ENCODE measurements at places on chromosomes 6 and 20.

GRCh38 chr6:91731939-91732338 is 1145.1 kb upstream of the MAP3K7 start:
- DNase-seq = no peak

- peak; percentile 39 for DNase-seq
Measured at GRCh38 chr6:93721386-93722048, 302.2 kb upstream of the EPHA7 start.

GRCh38 chr6:19394687-19395086 is 442.5 kb upstream of the ID4 start:
- DNase-seq = no peak

DNA sequence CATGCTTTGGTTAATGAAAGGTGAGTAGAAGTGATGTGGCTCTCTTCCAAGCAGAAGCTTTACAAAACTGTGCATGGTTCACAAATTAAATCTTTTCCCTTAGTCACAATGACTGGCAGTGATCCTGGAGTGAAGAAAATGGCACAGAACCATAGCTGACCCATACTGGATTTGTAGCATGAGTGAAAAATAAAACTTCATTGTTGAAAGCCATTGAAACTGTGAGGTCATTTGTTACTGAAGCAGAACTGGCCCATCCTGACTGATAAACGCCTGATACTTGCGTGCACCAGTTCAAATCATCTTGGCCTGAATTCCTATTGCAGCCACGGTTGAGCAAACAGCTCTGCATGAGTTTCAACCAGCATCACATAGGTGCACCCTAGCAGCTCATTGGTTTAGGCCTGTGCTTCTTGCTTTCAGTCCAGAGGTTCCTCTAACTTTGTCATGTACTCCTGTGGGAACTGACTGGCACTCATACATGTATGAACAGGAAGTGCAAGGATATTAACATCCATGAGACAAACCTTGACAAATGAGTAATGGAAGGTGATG is 40.5 kb downstream of the SAMD5 start:
- DNase-seq = no peak

DNA sequence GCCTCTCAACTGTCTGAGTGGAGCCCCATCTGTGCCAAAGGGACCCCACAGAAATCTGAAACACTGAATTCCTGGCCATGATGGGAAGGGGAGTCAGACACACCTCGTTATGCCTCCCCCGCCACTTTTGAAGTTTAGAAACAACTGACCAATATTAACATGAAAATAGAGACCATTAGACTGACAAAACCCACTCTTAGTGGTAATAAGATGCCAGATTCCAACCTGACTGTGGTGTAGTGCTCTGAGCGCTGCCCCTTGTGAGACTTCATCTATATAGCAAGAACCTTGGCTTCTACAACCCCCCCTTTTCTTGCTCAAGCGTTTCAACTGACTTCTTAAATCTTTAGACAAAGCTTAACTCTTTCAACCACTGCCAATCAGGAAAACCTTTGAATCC is 46.1 kb upstream of the UNC93A start:
- no peak for DNase-seq

GRCh38 chr20:55610756-55611155 is 394.6 kb downstream of the CBLN4 start:
- no peak for DNase-seq

DNA sequence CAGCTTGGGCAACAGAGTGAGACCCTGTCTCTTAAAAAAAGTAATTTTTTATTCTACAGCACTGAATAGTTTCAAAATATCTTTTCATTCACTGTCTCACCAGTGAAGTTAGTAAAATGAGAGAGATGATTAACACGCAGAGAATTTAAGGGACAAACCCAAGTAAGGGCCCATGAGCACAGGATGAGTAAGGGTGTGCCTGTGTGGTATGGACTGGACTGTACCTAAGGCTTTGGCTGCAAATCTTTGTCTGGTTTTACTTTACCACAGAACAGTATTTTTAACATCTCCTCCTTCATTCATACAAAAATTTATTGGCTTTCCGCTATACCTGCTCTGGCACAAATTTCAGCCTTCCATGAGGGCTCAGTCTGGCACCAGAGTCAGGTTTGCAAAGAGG is 433.3 kb downstream of the UTRN start:
- no peak for DNase-seq

- no peak for DNase-seq
Measured at GRCh38 chr6:52927451-52927850, 18.0 kb upstream of the GSTA3 start.

DNA sequence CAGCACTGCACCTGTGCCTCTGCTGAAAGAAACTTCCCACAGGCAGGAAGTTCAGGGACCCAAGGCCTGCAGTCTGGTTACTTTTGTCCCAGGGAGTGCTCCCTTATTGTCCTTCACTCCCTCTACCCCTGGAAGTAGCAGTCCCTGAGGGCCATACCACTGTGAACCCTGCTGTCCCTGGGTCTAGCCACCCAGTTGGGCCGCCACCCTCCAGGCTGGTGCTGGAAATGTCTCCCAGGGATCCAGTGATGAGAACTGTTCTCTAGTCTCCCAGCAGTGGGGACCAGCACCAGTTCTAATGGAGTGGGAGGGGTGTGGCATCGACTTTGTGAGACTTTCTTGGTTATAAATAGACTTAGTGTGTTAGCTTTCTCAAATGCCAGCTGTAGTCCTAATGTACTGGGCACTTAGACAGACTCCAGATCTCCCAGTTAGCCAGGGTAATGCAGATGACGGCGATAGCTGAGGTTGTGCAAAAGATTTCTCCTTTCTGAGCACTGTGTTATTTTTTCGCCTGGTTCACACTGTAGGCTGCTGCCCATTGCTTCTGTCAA is 462.5 kb downstream of the CDH26 start:
- DNase-seq = no peak

DNA sequence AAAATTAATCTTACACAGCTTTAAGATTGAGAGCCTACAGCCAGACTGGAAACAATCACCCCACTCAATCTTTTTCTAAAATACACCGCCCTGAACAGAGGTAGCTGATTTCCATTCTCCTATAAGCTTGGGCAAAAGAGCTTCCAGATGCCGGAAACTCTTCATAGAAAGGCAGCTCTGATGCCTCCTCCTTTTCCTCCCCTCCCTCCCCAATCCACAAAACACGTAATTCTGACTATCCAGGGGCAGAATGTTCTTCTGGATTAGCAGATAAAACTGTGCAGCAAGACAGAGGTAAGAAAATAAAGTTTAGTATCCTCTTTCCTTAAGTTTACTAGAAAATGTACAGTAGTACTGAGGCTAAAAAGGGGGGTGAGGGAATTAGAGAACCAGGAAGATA is 15.8 kb downstream of the ADNP start:
- no peak for DNase-seq

GRCh38 chr6:155861821-155862220 is 406.2 kb upstream of the NOX3 start:
- DNase-seq = no peak

GRCh38 chr6:29995340-29995777 is 53.0 kb downstream of the HLA-A start:
- no peak for DNase-seq

- peak; percentile 31 for DNase-seq
Measured at GRCh38 chr6:12957321-12958051, 240.9 kb downstream of the PHACTR1 start.

- DNase-seq = no peak
Measured at GRCh38 chr6:107753778-107754177, 70.3 kb downstream of the SCML4 start.

- no peak for DNase-seq
Measured at GRCh38 chr20:33787253-33787891, 23.8 kb upstream of the CHMP4B start.

DNA sequence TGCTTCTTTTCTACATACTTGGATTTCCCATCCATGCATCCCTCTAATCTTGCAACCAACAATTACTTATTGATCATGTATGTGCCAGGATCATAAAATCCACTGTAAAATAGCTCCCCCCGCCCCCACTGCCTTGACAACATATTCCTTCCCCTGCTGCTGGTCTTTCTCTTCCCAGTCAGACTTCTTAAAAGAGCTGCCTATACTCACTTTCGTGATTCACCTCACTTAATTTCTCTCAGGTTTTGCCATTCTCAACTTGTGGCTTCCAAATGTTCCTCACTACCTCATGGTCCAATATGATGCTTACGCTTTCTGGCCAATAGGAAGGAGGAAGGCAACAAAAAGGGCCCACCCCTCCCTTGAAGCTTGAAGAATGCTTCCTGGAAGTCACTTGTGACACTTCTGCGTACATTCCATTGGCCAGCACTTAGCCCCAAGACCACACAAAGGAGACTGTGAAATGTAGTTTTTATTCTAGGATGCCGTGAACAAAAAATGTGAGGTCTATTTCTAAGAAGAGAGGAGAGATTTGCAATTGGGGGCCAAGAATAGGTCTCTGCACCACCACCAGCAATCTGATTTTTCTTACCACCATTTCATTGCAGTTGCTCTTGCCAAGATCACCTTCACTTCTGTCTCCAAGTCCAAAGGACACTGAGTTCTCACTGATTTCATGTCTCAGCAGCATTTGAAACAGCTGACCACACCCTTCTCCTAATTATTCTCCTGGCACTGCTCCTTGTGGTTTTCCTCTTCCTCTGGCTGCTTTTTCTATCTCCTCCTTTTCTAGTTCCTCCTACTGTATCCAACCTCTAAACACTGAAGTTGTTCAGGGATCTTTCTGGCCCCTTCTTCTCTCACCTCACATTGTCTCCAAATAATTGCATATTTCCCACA is 30.8 kb downstream of the CD164 start:
- DNase-seq = no peak

DNA sequence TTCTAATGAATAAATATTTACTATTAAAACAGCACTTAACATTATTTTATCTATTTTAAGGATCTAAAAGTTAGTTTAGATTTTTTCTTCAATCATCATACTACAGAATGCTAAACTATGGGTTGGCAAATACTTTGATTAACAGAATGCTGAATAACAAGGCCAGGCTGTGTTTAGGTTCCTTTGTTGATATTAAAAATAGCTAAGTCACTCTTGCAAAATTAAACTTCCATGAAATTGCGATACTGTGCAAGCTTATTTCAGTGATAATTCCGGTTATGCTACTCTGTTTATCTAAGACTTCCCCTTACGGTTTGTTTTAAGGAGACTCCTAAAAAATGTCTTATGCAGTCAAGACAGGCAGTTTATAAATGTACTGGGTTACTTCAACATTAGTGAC is 2.8 kb downstream of the RNF24 start:
- no peak for DNase-seq

DNA sequence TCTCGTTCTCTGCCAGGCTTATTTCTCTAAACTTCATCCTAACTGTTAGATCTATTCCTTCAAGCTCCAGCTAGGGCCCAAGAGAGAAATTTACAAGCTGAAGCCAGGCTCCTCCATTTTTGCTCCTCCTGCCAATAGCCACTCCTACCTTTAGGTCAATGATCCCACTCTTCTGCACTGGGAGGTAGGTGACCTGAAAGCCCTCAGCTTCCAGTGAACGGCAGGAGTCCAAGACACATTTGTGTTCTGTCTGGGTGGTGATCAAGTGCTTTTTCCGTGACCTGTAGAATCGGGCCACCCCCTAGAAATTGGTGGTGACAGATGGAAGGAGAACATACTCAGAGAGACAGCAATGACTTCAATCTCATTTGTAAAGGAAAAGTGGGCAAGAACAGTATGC is 8.9 kb downstream of the NFS1 start:
- DNase-seq = no peak

- no peak for DNase-seq
Measured at GRCh38 chr6:162140251-162140852, 587.2 kb downstream of the PRKN start.

DNA sequence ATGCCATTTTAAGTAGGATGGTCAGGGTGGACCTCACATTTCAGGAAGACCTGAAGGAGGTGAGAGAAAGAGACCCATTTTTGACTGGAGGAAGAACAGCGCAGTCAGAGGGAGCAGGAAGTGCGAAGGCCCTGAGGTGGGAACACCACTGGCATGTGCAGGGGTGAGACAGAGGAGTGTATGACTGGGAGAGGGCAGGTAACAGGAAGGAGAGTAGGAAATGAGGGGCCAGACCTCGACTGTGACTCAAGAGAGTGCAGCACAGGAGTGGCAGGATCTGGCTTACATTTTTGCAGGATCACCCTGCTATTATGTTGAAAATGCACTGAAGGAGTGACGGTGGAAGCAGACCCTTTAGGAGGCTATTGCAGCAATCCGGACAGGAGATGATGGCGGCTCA is 117.7 kb upstream of the CDYL start:
- no peak for DNase-seq

DNA sequence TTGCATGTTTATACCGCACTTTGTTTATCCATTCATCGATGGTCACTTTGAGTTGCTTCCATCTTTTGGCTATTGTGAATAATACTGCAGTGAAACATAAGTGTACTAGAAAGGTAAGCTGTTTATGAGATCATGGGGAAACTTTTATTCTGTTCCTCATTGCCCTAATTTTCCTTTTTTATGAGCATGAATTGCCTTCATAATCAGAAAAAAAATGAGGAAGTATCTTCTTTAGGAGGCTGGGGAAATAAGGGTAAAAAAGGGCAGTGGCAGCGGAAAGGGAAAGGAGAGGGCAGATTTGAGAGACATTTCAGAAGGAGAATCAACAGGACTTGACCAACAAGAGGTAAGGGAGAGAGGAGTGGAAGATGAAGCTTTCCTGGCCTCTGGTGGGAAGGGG is 14.3 kb upstream of the SERINC3 start:
- DNase-seq = no peak

- no peak for DNase-seq
Measured at GRCh38 chr20:168876-169275, 11.6 kb downstream of the DEFB127 start.

Measured in SW 1271 (cell line).